ENCODE measurements at places on chromosomes 4 and X.

- DNase-seq = no peak
Observed at GRCh38 chr4:187436251-187436650, 559.3 kb upstream of the ZFP42 start.

- no peak for DNase-seq
Observed at GRCh38 chrX:25667681-25668080, 470.5 kb upstream of the MAGEB18 start.

DNA sequence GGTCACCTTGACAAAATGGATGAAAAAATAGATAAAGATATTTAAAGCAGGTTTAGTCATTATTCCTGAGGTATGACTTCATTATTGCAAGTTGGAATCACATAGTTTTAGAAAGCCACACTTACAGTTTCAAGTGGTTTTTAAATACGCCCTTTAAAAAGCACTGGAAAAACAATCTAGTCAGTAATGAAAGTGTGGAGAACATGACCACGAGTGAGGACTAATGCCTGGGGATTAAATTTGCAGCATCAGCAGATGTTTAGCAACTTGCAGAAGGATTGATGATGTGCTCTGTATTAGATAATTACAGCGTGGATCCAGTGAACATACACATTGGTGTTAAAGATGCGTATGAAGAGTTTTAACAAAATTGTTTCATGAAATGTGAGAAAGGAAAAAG is 5.9 kb downstream of the SPARCL1 start:
- no peak for DNase-seq

DNA sequence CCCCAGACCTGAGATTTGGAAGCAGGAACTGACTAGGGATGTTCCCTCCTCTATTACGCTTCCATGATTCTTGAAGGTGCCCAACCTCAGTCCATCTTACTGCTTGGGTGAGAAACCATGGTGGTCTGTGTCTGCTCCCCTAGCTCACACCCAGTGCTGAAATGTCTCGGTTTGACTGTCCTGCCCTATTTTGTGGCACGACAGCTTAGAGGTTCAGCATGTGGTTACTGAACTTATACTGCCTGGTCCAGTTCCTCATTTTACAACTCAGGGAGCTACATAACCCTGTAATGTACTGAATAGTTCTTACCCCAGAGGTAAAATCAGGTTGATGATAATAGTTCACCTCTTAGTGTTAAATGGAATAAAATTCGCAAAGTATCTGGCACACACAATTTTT is 203.1 kb downstream of the RBM46 start:
- DNase-seq = no peak

DNA sequence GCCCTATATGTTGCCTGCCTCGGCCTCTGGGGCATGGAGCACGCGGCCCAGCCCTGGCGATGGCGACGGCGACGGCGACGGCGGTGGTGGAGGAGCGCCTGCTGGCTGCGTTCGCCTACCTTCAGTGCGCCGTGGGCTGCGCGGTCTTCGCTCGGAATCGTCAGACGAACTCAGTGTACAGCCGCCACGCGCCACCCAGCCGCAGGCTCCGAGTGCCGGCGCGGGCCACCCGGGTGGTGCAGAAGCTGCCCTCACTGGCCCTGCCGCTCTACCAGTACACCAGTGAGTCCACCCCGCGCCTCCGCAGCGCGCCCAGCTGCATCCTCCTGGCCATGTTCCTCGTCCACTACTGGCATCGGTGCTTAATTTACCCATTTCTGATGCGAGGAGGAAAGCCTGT is 83.7 kb upstream of the F9 start:
- DNase-seq = no peak
